ENCODE measurements at places on chromosomes 2 and 18. TPM values are rescaled to one million over a fixed set of nuclear protein-coding genes. Genes with fewer than 3 reads are reported as not detected.

GRCh38 chr2:30273574-30273929 is 42.2 kb downstream of the LBH start:
- DNase-seq = no peak

The CCT4 gene
- total RNA-seq = 81.1 TPM

The CHMP1B gene
- total RNA-seq = 71.6 TPM

The SCG2 gene
- not detected for total RNA-seq

DNA sequence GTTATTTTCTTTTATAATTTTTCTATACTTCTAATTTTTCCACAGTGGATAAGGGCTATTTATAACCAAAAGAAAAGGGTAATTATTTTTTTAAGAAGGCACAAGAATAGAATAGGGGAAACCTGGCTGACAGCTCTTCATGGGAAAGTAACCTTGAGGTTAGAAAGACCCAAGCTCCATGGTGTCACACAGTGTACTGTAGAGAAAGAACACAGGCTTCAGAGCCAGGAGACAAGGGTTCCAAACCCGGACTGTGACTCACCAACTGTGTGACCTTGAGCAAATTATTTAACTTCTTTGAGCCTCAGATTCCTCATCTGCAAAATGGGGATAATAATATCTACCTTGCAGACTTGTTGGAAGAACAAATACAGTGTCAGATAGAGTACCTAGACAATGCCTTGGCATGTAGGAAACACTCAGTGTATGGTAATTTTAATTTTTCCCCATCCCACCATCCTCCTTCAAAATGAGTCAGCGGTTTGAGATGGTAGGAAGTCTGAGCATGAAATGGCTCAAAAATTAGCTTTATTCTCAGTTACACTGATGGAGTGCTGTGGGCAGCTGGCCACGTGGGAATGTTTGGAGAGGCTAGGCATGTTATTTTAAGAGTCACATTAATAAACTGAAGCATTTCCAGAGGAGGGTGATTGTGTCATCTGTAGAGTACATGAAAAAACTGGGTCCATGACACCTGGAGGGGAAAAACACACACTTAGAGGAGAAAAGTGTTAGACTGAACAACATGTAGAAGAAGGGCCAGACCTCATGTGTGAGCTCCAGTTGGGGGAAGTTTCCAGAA is 36.7 kb downstream of the TMEM37 start:
- DNase-seq = no peak

GRCh38 chr18:8616028-8616401 is 6.8 kb downstream of the RAB12 start:
- no peak for DNase-seq

DNA sequence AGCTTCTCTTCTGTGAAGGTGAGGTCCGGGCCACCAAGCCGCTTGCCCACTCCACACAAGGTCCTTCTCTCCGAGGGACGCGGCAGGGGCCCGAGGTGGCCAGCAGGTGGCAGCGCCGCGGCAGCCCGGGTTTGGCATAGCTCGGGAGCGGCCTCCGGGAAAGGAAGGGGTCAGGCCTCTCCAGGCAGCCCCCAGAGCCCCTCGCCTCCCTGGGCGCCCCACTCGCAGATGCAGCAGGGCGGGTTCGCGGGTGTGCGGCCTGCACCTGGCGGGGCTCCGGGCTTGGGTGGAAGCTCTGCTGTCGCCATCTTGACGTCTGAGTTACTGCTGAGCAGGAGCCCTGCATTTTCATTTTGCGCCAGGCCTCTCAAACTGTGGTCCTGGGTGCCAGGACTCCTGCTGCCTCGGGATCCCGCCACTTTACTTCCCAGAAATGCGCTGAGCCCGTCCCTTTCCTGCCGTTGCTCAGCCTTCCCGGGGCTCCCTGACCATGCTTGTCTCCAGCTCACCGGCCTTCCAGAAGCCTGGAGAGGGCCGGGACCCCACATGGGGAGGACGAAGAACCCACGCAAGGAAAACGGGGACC is 18.6 kb upstream of the NCL start:
- DNase-seq = peak; percentile 73

All from hematopoietic multipotent progenitor cell (in vitro differentiated cells).